ENCODE measurements at places on chromosomes 6 and 20.

DNA sequence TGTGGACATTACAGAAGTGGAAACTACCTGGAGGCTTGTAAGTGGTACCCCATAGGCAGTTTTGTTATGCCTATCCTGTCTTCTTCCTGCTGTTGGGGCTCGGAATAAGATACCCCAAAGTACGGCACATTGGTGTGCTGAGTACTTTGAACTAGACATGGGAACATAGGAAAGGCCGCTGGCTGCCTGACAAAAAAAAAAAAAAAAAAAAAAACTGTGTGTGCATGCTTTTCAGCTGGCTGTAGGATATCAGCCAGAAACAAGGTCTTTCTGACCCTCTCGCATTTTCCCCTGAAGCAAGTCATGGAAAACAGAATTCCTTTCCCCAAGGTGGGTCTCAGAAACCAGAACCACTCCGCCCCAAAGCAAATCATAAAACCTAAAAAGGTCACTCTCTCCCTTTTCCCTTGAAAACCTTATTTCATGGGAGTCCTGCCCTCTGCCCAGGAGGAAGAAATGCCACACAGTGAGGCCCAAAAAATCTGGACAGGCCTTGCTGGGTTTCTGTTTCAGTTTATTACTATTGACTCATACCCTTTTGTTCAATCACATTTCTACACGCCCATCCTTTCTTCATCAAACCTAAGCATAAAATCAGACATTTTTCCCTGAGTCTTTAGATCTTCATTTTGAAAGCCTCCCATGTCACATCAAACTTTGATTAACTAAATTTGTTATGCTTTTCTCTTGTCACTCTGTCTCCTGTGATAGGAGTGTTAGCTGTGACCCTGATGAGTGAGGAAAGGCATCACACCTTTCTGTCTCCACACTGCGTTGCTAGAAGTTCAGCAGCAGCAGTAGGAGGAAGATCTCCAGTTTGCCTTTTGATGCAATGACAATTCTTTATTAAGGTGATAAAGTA lies 17.2 kb downstream of the SLC2A12 start:
- DNase-seq = no peak

- DNase-seq = no peak
Observed at GRCh38 chr6:137919502-137919823, 52.4 kb downstream of the TNFAIP3 start.

DNA sequence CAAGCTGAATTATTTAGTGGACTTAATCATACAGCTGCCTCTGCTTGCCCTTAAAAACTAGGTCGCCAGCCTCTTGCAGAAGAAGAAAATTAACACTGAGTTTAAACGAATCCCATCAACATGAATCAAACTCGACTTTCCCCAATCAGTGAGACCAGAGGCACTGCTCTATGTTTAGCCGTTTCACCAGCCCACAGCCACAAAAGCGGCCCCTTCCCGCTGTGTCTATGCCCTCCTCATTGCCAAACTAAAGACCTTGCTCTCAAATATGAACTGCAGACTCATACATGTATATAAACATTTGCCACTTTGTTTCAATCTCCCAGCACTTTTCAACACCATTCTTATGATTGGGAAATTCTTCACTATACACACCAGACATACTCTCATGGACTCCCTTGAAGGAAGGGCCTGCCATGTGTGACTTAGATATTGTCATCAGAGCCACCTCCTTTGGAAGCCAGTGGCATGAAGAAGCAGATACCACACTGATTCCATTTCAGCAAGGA lies 105.8 kb upstream of the ADGRF1 start:
- DNase-seq = peak; percentile 77

DNA sequence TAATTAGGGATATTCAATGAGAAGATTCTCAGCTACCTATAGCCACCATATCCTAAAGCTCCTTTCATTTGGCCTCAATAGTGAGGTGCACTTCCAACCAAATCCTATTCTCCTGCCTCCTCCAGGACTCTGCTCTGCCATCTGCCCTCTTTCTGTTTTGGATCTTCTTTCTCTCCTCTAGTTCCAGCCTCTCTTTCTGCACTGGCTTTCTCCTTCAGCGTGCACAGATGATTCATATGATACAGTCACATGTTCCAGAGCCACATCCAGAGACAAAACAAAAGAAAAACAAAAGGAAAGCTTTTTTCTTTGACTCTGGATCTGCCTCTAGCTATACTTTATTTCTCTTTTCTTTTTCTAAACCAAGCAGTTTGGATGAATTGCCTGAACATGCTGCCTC lies 531.9 kb upstream of the MAN1A1 start:
- no peak for DNase-seq

GRCh38 chr6:343960-344815 lies 47.4 kb upstream of the IRF4 start:
- DNase-seq = no peak

GRCh38 chr20:39983655-39984054 lies 705.4 kb downstream of the MAFB start:
- no peak for DNase-seq

DNA sequence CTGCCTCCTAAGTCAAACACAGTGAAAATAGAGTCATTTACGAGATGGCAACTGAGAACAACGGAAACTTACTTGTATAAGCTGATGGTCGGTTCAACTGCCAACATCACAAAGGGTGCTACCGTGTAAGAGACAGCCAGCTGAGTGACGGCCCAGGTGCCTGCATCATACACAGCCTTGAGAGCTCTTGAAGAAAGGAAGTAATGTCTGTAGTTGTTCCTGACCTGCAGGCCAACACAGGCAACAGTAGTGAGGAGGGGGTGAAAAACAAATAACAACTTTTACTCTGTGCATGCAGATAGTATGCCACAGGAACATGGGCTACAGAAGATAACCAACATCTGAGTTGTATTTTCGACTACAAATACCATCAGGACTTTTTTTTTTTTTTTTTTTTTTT lies 102.7 kb downstream of the MBOAT1 start:
- DNase-seq = no peak
